ENCODE measurements at places on chromosomes 7 and 10.

DNA sequence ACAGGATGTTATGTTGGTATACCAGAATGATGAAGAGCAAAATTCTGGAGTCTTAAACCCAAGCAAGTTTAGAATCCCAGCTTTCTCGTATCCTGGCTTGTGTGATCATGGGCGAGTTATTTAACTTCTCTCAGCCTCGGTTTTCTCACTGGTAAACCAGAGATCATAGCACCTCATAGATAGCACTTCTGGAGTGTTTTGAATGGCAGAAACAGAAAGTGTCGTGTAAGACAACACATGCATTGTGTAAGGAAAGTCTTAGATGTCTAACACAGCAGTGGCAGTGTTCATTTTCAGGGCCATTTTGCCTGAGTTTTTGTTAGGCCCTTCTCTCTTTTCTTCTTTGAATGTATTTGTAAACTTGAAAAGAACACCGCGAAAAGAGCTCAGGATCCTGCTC lies 465.1 kb downstream of the AUTS2 start:
- DNase-seq = no peak

GRCh38 chr7:39199006-39199405 lies 221.3 kb downstream of the POU6F2 start:
- DNase-seq = no peak

- DNase-seq = no peak
Measured at GRCh38 chr7:26334166-26334859, 42.7 kb downstream of the SNX10 start.

GRCh38 chr10:79627075-79627474 lies 16.3 kb downstream of the SFTPA1 start:
- no peak for DNase-seq

GRCh38 chr10:86222336-86222650 lies 144.3 kb downstream of the GRID1 start:
- DNase-seq = no peak

Measured in M059J (cell line).